ENCODE measurements at places on chromosomes 1 and 21.

GRCh38 chr1:22263359-22263758 is 120.5 kb upstream of the WNT4 start:
- no peak for DNase-seq

DNA sequence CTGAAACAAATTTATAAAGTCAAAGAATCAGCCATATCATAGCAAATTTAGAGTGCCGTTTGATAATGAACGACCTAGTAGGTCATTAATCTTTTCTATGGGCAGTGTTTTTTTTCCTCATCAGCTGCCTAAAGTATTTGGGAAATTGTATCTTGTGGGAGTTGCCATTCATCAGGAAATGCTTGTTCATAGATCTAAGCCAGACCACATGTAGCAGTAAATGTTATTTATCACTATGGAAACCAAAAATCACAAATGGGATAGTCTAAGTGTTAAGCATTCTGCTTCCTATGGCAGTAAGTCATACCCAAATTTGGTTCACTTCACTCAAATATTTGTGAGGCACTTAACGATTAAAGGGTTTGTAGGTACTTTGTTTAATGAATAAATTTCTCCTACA is 52.9 kb downstream of the LRRC8D start:
- DNase-seq, result no peak

GRCh38 chr1:28190337-28190979 is 14.0 kb upstream of the PTAFR start:
- DNase-seq, result no peak

- DNase-seq, result no peak
Measured at GRCh38 chr21:37249112-37249904, 17.8 kb downstream of the VPS26C start.

DNA sequence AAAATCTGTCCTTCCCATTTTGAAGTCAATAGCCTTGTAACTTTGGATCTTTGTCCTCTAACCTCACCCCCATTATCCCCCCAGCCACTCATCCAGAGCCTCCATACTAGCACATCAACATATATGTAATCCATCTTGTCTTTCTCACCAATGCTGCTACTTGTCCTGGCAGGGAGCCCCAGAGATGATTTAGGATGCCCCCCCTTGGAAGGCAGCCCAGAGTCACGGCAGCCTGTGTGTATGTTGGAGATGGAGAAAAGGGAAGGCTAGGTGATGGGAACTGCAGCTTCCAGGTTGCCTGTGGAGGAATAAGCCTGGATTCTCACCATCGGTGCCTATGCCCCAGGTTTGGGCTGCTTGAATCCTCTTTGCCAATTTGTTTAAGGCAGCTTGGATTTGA is 51.7 kb upstream of the SCMH1 start:
- DNase-seq, result no peak

GRCh38 chr1:53585565-53585964 is 126.4 kb downstream of the DMRTB1 start:
- DNase-seq, result no peak

GRCh38 chr1:37096523-37096922 is 62.2 kb upstream of the GRIK3 start:
- DNase-seq, result no peak

- DNase-seq, result no peak
Measured at GRCh38 chr1:9758559-9759121, 65.1 kb downstream of the CLSTN1 start.

GRCh38 chr1:222594789-222595188 is 5.1 kb upstream of the TAF1A start:
- no peak for DNase-seq

DNA sequence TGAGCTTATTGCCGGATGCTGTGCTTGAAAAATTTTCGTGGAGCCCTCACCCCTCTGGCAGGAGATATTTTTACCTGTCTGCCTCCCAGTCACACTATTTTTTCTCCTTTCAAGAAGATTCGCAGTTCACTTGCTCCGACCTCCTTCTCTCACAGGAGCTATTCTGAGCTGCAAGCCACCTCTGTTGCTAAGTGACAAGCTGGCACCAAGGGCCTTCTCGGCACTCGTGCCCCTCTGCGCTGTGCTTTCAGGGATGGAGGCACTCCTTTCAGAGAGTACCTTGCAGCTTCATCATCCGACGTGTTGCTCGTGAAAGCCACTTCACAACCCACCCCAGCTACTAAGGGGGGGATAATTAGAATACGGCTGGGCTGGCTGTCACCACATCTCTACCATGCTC is 11.6 kb downstream of the SLC6A17 start:
- DNase-seq, result no peak

GRCh38 chr1:65921446-65921845 is 128.8 kb downstream of the PDE4B start:
- no peak for DNase-seq

DNA sequence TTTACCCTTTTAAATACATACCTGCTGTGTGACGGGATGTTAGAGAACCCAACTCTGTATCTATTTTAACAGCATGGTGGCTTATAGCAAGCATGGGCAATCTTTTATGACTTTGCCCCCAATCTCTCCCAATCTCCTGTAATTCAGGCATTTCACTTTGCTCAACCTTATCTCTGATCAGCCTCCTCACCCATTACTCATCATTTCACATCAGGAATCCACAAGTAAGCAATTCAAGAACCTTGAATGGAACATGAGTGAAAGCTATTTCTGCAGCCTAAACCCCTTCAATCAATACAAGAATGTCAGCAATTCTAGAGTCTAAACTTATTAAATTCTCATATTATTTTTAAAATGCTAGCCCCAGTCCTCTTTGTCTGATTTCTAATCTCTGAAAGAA is 199.8 kb downstream of the ST6GALNAC3 start:
- DNase-seq, result no peak

DNA sequence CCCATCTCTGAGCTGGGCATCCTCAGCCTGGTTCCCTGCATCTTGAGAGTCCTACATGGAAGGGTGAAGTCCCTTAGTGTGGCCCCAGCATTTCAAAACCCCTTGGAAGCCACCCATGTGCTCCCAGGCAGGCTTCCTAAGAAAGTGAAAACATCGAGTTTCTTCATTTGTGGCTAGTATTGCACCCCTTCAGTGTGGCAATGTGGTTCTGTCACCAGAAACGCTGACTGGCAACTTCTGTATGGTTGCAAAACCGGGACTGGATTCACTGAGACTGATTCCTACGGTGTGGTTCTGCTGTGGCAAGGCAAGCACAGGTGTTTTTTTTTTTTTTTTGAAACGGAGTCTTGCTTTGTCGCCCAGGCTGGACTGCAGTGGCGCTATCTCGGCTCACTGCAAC is 9.0 kb upstream of the IFNGR2 start:
- DNase-seq, result no peak

- DNase-seq, result no peak
Measured at GRCh38 chr1:114344656-114345055, 166.3 kb downstream of the TRIM33 start.

GRCh38 chr1:232033285-232033684 is 406.7 kb downstream of the DISC1 start:
- DNase-seq, result no peak

- peak; percentile 88 for DNase-seq
Measured at GRCh38 chr1:2230781-2231531, 2.8 kb downstream of the SKI start.

DNA sequence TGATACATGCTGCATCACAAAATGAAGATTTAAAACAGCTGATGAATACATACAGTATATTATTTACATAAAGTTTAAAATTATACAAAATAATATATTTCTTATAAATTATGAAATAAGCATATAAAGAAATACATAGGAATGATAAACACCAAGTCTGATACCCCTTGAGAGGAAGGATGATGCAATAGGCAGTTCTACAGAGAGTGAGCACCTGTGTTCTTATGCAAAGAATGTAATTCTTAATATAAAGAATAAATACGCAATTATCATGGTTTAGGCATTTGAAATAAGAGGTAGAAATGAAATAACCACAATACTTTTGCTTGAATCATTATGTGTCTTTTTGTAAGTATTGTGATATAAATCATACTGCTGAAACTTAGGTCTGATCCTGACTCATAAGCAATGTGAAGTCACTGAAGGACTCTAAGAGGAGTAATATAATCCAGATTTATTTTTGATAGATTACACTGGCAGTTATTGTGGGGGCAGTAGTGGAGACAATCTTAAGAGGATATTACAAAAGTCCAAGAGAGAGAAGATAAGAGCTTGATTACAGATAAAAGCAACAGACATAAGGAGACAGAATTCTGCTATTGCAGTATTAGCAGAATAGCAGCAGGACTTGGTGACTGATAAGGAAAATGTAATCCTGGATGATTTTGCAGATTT is 39.0 kb downstream of the TTLL7 start:
- DNase-seq, result no peak

DNA sequence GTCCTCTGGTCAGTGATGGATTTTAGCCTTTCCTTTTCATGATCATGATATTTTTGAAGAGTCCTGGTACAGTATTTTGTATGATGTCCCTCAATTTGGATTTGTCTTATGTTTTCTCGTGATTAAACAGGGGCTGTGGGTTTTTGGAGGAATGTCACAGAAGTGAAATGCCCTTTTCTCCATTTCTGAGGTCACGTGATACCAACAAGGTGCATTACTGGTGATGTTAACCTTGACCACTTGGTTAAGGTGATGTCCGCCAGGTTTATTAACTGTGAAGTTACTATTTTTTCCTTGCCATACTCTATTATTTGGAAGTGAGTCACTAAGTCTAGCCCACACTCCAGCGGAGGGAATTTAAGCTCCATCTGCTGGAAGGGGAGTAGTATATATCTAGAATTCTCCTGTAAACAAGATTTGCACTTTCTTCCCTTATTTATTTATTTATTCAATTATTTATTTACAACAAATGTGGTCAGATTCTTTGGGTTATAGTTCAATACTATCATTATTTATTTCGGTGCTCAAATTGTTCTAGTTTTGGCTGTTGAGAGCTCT is 123.4 kb downstream of the HIVEP3 start:
- no peak for DNase-seq

- DNase-seq, result no peak
Measured at GRCh38 chr1:55775007-55775406, 559.8 kb upstream of the USP24 start.

GRCh38 chr21:32977216-32977615 is 48.5 kb upstream of the OLIG2 start:
- no peak for DNase-seq

DNA sequence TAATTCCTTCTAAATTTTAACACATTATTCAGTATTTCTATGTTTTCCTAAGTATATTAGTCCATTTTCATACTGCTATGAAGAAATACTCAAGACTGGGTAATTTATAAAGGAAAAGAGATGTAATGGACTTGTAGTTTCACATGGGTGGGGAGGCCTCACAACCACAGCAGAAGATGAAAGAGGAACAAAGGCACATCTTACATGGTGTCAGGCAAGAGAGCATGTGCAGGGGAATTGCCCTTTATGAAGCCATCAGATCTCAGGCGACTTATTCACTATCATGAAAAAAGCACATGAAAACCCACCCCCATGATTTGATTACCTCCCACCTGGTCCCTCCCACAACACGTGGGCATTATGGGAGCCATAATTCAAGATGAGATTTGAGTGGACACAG is 15.6 kb downstream of the GBP5 start:
- DNase-seq, result peak; percentile 35

DNA sequence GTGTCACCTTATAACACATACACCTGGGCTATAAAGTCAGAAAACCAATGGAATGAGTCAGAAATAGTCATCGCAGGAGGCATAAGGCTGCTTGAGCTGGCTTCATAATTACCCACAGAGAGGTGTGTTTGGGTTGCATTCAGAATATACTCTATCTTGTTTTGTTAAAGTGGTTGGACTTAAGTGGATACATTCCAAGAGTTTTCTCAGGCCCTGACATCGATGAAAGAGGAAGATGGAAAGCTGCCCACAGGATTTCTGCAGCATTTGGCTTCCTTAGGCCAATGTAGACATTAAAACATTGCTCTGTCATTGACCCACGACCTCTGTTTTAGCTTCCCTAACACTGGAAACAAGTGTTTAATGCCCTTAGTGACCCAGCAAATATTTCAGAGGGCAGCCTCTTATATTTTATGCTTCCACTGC is 18.6 kb upstream of the BCL10 start:
- DNase-seq, result no peak

DNA sequence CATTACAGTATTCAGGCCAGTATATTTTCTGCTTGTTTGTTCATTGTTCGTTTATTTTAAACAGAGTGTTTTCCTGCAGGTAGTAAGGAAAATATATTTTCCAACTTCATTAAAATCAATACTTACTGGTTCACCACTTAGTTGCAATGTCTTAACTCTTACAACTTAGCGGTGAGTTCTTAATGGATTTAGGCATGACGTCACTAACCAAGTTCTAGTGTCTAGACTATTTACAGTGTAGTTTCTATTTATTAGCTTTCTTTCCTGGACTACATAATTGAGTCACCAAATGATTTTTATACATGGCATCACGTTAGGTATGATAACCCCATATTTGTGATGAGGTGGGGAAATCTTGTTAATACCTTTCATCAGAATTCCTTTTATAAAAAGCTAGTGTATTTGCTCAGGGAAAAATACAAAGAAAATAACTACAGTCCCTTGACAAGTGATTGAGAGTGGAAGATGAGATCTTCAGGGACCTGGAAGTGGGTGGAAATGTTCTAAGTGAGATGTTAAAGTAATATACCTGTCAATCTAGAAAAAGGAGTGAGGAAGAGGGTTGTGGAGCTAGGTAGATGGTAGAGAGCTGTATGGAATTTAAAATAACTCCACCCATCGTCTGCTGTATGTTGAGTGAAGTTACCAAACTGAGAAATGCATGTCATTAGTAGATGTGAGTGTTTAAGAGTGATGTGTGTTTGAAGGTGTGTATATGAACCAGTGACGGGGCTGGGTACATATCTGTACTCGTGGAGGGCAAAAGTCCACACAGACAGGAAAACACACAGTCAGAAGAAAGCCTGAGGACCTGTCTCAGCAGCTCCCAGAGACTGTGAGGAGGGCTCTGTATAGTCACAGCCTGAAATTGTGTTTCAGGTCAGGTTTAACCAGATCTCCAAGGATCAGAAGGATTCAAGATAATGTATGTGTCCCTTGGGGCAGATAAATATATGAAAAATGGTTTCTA is 197.6 kb upstream of the ADAMTS5 start:
- no peak for DNase-seq

GRCh38 chr1:88566615-88567387 is 117.3 kb upstream of the PKN2 start:
- no peak for DNase-seq

- no peak for DNase-seq
Measured at GRCh38 chr21:33229099-33229783, 497 bp upstream of the IFNAR2 start.

- no peak for DNase-seq
Measured at GRCh38 chr1:89149229-89149628, 23.3 kb upstream of the GBP2 start.

- no peak for DNase-seq
Measured at GRCh38 chr1:67687198-67687545, 2.2 kb downstream of the GADD45A start.

DNA sequence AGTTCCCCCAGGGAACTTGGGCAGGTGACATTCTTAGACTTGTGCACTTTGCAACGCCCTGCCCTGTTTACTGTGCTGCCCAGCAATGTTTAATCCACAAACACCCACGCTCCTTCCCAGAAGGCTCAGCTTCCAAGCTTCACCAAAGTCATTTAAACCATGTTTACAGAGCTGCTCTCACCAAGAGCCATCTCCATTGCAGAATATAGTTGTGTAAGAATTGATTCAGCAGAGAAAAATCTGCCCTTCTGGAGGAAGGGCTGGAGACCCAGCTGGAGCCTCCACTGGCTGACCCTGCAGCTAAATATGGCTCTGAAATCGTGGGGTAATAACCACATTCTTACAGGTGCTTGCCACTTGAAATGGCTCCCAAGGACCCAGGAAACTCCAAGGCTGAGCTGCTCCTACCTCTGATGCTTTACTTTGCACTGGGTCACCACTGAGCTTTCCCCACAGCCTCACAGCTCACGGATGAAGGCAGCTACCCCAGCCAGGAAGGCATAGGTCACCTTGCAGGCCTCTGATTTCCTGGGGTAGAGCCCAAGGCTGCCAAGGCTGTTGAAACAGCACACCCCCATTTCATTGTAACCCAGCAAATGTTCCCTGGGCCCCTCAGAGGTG is 8.7 kb downstream of the CAPN2 start:
- no peak for DNase-seq
